ENCODE measurements at places on chromosomes 3 and 15.
A peak's percentile ranks its signal among the peaks of the same experiment; 100 is the strongest.

- DNase-seq: no peak
Measured at GRCh38 chr15:100941536-100941935, 22.4 kb downstream of the LRRK1 start.

DNA sequence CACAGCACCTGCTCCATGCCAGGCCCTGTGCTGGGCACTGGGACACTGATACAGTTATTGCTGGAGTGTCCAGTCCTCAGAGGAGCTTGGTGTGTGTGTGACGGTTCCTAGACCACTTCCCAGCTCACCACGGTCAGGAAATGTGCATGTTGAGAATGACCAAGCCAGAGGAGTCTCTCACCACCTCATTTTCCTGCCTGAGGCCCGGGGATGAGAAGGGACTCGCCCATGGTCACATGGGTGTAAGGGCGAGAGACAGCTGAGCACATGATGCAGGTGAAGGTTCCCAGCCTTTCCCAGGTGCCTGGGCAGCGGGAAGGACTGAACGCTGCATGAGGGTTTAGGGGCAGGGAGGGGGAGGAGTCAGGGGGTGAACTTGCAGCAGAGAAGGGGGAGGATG lies 180.9 kb upstream of the TLE3 start:
- no peak for DNase-seq

- no peak for DNase-seq
Measured at GRCh38 chr3:101988596-101988995, 139.3 kb downstream of the NFKBIZ start.

GRCh38 chr15:34014556-34014955 lies 24.4 kb downstream of the AVEN start:
- no peak for DNase-seq

DNA sequence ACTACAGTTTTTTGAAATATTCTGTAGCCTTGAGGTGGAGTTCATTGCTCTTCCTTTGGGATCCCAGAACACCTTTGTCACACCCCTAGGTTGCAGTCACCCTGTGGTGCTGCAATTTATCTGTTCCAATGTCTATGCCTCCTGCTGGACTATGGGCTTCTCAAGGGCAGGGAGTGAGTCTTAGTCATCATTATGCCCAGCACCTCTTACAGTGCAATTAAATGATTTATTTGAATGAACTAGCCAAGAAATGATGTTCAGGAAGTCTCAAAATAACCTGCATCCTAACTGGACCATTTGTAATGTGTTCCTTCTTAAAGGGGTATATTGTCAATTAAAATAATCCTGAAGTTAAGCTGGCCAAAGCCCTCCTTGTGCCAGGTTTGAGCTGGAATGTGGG lies 28.5 kb downstream of the SHC4 start:
- no peak for DNase-seq

- DNase-seq: no peak
Measured at GRCh38 chr3:100231668-100232067, 29.1 kb upstream of the TBC1D23 start.

GRCh38 chr3:194588236-194588635 lies 45.0 kb downstream of the TMEM44 start:
- no peak for DNase-seq

DNA sequence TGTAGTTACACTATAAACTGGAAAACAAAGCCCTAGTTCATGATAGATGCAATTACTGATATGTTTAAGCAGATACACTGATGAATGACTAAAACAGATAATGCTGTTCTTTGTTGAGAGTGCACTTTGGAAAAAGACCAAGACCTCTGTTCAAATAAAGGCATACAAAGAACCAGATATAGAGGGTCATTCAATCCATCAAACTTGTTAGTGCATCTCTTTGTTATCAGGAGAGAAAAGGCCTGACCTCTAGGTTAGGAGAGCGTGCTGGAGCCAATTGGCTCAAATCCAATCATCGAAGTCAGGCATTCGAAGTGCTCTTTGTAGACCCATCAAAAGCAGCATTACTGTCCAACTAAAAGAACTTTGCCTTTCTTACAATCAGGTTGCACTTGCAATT lies 124.2 kb downstream of the TFG start:
- no peak for DNase-seq

- peak; percentile 58 for DNase-seq
Measured at GRCh38 chr3:10198761-10199649, 34.3 kb downstream of the IRAK2 start.

GRCh38 chr15:73078722-73079121 lies 26.5 kb downstream of the NEO1 start:
- no peak for DNase-seq

DNA sequence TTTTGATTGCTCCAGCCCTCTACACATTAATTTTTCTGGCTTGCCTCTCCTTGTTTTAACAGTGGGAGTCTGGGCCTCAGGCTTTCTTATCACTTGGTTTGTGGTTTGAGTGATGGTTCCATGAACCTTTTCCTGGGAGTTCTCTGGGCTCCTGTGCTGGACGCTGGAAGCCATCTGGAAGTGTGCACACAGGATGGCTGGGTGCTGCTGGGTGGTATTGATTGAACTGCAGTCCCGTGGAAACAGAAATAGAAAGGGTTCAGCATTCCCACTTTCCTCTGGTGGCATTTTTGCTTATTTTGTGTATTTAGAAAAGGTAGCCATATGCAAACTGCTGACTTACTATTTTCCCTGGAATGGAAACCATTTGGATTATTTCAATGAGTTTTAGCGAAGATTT lies 25.6 kb downstream of the MITF start:
- DNase-seq: no peak

- DNase-seq: no peak
Measured at GRCh38 chr3:52322466-52322865, 6.3 kb downstream of the DNAH1 start.

GRCh38 chr3:148062590-148062989 lies 635.1 kb upstream of the AGTR1 start:
- DNase-seq: no peak

DNA sequence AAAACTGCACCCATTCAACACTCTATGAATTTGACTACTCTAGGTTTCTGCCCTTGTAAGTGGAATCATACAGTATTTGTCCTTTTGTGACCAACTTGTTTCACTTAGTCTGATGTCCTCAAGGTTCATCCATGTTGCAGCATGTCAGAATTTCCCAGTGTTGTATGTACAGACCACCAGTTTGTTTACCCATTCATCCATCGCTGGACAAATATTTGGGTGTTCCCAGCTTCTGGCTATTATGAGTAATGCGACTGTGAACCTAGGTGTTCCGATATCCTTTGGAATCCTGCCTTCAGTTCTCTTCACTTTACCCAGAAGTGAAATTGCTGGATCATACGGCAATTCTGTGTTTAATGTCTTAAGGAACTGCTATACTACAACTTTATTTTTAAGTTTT lies 12.6 kb downstream of the RPL32 start:
- no peak for DNase-seq

GRCh38 chr3:159887911-159888310 lies 100.7 kb upstream of the IL12A start:
- no peak for DNase-seq

GRCh38 chr15:90222547-90222946 lies 11.2 kb downstream of the CIB1 start:
- no peak for DNase-seq

DNA sequence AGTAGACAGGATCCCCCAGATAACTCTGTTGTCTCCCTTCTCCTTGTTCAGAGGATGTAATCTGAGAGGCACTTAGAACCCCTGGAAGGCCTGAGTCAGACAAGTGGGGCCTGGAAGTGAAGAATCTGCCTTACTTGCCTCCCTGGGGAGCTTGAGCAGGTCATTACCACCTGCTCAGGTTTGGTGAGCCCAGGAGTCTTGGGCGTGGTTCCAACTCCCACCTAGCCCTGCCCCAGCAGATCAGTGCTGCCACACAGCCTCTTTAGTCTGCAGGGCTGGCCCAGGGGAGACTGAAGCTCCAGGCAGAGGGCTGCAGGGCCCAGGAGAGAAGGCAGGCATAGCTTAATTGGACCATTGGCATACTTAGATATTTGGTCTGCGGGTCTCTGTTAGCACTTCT lies 230.0 kb downstream of the ERC2 start:
- no peak for DNase-seq

- DNase-seq: no peak
Measured at GRCh38 chr15:69600556-69601085, 148.0 kb downstream of the RPLP1 start.

DNA sequence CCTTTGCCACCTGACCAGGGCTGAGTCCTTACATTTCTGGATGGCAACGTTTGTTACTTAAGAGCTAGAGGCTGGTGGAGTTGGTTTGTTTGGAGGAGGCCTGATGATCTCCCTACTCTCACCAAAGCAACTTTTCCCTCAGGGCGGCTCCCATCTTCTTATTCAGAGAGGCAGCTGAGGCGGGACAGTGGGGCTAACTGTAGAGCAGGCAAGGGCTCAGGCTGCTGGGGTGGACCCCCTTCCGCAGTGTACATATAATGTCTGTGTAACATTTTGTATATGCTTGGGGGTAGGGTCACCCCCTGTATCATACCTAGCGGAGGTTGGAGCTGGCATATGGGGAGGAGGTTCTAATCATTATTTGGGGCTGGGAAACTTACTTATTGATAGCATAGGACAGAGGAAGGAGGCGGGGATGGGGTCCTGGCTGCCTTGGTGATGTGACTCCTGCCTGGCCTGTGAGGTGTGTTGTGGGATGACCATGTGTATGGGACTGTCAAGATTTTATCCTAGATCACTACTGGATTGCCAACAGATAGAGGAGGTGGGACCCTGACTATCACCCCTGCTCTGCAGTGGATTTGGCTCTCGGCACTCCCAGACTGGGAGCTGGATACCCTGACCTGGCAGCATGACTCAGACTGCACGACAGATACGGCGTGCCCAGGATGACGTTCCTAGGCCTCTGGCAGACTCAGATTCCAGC lies 52.5 kb upstream of the UBE2Q2 start:
- DNase-seq: no peak

DNA sequence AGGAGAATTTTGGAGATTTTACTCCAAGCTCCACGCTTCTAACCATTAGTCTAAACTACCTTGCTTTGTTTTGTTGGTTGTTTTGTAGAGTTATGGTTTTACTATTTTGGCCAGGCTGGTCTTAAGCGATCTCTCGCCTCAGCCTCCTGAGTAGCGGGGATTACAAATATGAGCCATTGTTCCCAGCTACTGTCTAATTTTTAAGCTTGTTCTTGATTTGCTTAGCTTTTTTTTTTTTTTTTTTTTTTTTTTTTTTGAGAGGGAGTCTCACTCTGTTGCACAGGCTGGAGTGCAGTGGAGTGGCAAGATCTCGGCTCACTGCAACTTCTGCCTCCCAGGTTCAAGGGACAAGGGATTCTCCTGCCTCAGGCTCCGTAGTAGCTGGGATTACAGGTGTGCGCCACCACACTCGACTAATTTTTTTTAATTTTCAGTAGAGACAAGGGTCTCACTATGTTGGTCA lies 28.5 kb downstream of the EFCAB12 start:
- no peak for DNase-seq

DNA sequence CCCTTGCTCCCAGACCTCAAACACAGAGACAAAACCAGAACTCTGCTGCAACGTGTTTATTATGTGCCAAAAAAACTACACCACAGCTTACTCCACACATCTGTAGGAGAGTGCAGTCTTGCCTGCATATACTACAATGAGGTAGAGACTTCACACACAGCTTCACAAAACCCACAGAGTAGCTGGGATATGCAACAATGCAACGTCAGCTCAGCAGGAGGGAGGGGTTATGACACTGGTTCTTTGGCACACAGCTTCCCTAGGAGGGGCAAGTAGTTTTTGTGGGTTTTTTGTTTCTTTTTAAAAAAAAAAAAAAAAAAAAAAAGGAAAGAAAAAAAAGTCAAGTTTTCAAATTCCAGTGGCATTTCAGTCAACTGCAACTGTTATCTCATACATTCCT lies 2.9 kb upstream of the RPS17 start:
- DNase-seq: no peak

DNA sequence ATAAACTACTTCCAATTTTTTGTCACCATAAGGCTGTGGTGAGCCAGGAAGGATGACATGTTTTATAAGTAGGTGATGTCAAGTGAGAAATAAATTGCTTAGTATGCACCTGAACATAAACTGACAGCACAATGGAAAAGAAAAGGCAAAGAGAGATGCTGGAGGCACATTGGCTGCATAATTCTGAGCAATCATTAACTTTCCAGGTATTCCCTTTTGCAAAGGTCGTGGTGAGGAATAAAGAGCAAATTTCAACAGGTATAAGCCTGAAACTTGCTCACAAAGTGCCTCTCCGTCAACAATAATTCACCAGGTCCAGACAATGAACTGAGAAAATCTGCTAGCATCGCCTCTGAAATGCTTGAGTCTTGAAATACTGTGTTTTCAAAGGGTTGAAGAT lies 48.2 kb downstream of the ITGB5 start:
- no peak for DNase-seq

DNA sequence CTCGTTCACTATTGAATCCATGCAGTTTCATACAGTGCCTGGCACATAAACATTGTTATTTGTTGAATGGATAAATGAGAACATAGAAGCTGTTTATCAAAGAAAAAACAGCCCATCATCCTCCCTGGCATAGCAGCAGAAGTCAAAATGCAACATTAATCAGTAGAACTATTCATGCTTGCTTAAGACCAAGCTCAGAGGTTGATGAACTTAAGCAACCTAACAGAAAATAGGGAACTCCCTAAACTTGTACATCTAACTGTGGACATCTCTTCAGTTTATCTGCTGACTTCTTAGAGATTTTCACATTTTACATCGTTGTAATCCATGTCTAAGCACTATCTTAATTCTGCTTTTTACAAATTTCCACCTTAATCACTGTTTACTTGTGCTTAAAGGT lies 29.2 kb downstream of the SENP8 start:
- no peak for DNase-seq
